ENCODE measurements at places on chromosomes 13 and 19.

DNA sequence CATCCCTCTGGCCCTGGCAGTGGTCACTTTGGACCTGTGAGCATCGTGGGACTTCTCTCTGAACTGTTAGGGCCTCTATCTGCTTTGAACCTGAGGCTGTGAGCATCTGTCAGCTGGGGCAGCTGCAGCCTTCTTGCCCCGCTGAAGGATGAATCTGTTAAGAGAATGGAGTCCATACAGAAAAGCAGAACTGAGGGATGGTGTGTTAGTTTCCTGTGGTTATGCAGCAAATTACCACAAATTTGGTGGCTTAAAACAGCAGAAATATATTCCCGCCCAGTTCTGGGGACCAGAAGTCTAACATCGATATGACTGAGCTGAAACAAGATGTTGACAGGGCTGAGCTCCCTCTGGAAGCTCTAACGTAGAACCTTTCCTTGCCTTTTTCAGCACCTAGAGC, 1.6 kb upstream of the ZNF497 start:
- no peak for DNase-seq

GRCh38 chr13:45691667-45692066, 10.5 kb upstream of the CBY2 start:
- DNase-seq = no peak

DNA sequence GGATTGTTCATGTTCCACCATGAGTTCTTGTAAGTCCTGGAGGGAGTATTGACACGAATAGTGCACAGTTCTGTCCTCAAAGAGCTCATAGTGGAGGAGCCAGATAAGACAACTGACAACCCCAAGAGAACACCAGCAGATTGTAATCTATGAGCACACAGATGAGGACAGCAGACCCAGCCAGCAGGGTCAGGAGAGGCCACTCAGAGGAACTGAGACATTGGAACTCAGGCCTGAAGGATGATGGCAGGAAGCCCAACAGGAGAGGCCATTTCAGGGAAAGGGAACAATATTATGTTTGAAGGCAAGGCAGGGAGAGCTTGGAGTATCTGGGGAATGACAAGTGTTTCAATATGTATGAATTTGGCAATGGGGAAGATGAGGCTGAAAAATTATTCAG, 63.7 kb upstream of the IPO5 start:
- no peak for DNase-seq

GRCh38 chr19:55149078-55150003, at the start of gene TNNT1:
Gene TNNT1 (minus strand): TSS chr19:55149206. CDS start chr19:55147157, 2,049 bp downstream.
- DNase-seq = no peak

DNA sequence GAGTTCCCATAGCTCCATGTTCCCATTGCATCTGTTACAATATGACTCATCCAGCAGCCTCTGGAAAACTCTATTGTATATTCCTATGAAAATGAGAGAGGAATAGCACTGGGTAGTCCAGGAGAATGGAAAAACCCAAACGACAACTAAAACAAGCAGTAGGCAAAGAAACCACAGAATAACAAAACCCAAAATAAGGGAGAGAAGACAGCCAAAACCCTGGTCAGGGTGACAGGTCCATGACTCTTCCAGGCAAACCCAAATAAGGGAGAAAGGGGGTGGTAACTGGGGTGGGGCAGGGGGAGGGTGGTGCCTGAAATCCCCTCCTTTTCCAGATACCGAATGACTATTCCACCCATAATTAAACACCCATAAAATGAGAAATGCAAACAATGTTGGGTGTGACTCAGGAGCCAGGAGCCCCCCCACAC, 4.0 kb upstream of the ZNF8 start:
- DNase-seq = no peak

- DNase-seq = no peak
Measured at GRCh38 chr13:99256283-99256682, 1.9 kb downstream of the GPR18 start.

DNA sequence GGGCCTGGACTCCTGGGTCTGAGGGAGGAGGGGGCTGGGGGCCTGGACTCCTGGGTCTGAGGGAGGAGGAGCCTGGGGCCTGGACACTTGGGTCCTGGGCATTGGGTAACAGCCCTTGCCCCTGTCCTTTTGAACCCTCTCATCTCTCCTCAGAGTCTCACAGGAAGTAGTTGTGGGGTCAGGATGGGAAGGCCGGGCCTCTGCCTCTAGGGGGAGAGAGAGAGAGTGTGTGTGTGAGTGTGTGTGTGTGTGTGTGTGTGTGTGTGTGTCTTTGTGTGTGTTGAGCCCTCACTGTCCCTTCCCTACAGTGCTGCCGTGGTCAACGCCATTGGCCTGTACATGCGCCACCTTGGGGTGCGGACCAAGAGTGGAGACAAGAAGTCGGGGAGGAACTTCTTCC, 10.9 kb downstream of the ARHGEF1 start:
- no peak for DNase-seq

- DNase-seq = no peak
Measured at GRCh38 chr19:32901504-32902161, 32.1 kb upstream of the SLC7A9 start.

DNA sequence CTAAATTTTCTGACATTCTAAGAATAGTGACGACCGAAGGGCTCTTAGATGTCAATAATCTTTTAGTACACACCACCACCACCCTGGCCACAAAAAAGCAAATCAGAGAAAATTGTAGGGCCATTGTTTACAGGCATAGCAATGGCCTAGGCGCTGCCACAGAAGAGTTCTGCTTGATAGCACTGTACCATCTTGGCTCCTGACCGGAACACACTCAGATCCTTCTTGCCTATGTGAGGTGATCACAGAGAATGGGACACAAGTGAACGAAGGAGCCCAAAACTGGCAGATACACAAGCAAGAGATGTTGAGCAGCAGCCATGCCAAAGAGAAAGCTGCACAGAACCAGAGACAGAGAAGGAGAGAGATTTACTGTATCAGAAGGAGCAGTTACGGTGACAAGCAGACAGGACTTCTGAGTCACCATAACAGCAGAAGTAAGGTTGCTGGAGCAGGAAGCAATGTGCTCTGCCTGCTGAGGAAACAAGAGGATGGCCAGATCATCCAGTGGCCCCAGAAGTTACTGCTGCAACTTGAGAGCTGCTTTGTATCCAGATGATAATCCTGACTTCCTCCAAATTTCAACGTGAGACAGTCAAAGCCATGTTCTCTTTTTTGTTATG, 105.2 kb downstream of the SLITRK6 start:
- DNase-seq = no peak

All from vagina (tissue), 2 donors.